Fibroblast of skin of right biceps (primary cell): ENCODE measurements at places on chromosomes 3 and 15.
A peak's percentile ranks its signal among the peaks of the same experiment; 100 is the strongest.

DNA sequence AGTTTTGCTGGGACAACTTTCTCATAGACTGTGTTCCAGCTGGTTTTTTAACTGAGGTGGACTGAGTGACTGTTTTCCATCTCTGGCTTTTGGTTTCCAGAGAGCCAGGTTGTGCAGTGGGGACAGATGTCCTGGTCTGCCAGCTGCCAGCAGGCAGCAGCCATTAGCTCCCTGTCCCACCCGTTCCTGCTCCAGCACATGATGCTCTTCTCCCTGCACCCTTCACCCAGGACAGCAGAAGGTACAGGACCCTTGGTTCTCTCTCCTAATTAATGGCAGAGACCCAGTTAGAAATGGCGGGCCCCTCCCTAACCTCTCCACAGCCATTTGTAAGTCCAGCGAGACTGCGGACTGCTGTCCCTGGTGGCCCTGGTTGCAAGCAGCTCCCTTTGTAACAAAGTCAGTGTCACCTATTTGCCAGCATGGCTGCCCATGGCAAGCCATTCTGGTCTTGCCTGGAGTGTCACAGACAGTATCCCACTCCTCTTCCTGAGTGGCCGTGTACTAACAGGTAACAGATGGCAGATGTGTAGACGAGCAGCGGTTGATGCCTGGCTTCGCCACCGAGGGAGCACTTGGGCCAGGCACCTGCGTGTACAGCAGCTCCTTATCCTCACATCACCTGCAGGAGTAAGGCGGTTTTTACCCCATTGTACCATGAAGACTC is 148.3 kb downstream of the DNAJB8 start:
- DNase-seq, result no peak

- peak; percentile 19 for DNase-seq
Measured at GRCh38 chr15:70258369-70259027, 160.8 kb upstream of the TLE3 start.

DNA sequence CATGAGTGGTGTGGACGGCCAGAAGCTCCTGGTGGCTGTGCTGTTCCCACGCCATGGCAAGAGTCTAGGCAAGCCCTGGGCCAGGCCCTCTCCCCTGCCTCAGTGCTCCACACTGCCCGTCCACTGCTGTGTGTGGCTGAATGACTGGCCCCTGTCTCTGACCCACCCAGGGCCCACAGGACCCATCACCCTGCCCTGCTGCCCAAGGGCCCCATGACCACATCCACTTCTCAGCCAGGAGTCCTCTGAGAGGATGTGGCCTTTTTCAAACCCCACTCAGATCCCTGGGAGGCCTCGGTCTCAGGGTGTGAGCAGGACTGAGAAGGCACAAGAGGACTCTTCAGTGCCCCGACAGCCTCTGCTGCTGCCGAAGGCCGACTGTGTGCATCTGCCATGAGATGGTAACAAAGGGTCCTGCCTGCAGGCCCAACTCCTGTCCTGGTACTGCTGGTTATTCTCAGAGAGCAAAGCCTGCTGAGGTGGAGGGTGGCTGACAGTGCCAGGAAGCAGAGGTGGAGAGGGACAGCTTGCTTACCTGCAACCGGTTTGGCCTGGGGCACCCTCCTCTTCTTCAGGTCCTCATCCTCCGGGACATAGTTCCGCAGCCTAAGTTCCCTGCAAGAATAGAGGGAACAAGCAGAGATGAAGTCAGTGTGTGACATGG is 47.5 kb downstream of the PTH1R start:
- no peak for DNase-seq

- DNase-seq, result peak; percentile 19
Measured at GRCh38 chr15:51907136-51907862, 64.3 kb downstream of the LEO1 start.

- DNase-seq, result no peak
Measured at GRCh38 chr3:160815280-160815679, 59.2 kb downstream of the PPM1L start.
